ENCODE measurements at places on chromosomes 1 and 21.

DNA sequence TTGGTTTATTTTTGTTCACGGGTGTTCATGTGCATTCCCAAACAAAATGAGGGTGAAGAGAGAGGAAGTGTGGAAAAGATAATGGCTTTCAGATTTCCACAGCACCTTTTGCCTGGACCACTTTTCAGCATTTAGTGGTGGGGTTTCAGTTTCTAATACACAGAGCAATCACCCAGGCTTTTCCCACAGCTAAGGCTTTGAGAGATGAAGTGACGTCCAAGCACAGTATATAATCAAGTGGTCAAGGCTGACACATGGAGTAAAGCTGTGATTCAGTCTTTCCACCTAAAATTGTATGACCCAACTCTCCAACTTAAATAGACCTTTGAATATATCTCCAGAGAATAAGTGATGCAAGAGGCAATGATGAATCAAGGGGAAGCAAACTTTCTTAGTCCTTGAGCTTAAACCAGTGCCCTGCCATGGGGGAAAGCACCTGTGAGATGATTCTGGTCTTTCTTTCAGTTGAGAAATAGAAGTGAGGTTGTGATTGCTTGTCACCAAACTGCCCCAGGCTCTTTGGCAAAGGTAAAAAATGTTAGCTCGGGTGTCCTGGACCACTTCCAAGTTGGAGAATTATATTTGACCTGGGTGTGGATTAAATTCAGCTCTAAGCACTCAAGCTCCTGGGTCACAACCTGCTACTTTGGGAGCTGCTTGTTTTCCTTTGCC lies 2.4 kb upstream of the PIK3R3 start:
- no peak for DNase-seq

GRCh38 chr1:10599194-10599861 lies 124.6 kb downstream of the PEX14 start:
- DNase-seq, result no peak

- no peak for DNase-seq
Measured at GRCh38 chr1:2417833-2418225, 5.5 kb upstream of the PEX10 start.

GRCh38 chr1:178566187-178566586 lies 53.3 kb downstream of the TEX35 start:
- DNase-seq, result no peak

DNA sequence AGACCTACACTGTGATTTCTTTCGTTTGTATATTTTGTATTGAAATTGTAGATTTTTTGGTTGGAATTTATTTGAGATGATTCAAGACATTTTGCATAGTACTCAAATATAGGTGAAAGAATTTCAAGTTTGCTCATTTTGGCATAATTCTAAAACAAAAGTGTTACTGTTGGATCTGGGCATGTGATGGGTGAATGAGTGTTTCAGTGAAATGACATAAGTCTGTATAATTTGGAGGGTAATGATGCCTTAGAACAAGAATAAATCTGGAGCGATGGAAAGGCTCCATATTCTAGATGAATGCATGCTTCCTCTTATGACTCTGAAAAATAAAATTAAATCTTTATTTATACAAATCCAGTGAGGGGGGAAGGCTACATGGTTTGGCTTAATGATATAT lies 41.0 kb downstream of the NFIA start:
- no peak for DNase-seq

DNA sequence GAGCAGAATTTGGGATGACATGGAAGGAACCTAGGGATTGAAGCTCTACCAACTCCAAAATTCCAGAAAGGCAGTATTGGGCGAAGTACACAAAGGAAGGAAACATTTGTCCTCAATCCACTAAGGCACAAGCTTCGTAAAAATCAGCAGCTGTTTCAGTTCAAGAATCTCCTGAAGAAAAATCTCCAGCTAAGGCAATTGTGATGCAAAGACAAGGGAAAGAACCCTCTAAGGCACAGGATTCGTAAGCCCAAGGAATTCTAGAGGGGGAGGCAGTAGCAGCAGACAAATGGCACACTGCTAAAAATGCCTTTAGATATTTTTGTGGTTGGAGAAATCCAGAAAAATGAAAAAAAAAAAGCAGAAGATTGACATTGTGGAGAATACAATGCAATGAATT lies 64.5 kb upstream of the PLPPR5 start:
- no peak for DNase-seq
